NAMALWA (cell line): ENCODE measurements at places on chromosomes 16 and 17.

DNA sequence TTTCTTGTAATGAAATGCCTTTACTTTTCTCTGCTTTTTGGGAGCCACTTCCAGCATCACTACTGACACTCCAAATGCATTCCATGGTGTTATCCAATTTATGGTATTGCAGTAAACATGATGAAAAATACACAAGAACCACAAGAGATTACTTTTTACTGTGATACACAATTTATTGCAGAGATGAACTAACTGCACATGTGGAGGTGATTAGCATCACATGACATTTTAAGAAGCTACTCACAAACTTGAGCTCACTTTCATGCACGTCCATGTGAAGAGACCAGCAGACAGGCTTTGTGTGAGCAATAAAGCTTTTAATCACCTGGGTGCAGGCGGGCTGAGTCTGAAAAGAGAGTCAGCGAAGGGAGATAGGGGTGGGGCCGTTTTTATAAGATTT lies 780.5 kb upstream of the GOT2 start:
- no peak for DNase-seq

GRCh38 chr16:48619547-48619946 lies 9.6 kb upstream of the N4BP1 start:
- DNase-seq = no peak

DNA sequence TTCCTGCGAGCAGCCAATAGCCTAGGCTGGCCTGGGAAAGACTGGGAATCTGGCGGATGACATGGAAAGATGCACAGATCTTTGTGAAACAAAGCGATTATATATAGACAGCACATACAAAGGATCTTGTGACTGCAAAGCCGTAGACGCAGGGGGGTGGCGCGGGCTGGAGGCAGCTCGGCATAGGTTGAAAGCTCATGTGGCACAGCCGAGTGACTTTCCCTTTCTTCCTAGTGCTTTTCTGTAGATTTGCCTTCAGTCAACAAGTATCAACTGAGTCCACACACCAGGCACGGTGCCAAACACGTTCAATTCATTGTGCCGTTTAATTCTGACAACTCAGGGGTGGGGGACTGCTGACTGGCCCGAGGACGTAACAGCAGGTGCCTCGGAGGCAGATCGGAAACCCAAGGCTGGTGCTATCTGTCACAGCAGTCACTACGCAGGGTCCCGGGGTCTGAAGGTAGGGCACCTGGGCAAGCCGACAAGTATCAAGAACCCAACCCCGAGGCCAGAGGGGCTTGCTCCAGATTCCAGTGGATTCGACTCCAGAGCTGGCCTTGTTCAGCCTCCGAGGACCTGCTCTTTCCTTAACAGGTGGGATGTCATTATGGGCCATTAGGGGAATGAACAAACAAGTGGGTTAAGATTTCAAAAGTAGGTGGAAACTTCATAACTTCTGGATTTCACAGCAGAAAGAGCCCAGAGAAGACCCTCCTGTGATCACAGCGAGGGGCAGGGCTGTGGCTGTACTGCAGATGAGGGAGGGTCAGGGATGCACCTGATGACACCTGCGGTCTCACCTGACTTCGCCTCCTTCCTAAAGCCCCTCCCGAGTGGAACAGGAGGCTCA lies 5.9 kb downstream of the PAM16 start:
- DNase-seq = no peak

DNA sequence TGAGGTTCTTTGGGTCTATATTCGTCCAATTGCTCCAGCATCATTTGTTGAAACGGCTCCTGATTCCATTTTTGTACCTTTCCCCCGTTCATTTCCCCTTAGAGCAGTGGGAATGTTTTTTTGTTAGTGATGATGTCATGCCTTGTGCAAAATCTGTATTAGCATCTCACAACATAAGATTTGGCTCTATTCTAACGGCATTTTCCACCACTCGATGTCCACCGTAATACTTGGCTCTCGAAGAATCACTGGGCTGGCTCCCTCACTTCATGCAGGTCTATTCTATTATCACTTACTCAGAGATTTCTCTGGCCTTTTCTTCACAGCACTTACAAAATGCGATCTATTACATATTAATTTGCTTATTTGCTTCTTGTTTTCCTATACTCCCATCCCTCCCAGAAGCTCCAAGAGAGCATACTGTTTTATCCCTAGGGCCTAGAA lies 571 bp upstream of the NME1 start:
- no peak for DNase-seq

GRCh38 chr17:43341715-43342588 lies 56.8 kb upstream of the ARL4D start:
- DNase-seq = no peak

- DNase-seq = no peak
Observed at GRCh38 chr17:77495575-77495974, 354.8 kb downstream of the SEC14L1 start.
